ENCODE measurements at places on chromosomes 1 and 21.

DNA sequence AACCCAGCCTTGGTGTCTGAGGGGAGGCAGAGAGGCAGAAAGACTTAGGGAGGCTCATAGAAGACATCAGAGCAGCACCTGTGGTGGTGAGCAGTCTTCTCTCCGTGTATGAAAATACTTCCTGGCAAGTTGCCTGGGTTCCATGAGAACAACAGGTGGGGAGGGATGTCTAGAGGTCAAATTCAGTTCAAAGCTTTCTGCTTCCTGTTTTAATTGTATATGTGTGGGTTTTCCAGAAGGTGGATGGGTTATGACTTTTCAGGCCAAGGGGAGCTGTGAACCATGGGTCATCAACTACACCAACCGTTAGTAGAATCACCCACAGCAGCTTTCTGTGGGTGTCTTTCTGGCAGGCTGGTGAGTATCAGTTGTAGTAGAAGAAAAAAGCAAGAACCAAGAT is 4.1 kb upstream of the FCRL2 start:
- DNase-seq = no peak

GRCh38 chr1:39194398-39195051 is 10.0 kb upstream of the MACF1 start:
- DNase-seq = no peak

- no peak for DNase-seq
Observed at GRCh38 chr21:30620522-30620921, at the start of gene KRTAP20-4. Gene KRTAP20-4 (plus strand): TSS chr21:30620627.

DNA sequence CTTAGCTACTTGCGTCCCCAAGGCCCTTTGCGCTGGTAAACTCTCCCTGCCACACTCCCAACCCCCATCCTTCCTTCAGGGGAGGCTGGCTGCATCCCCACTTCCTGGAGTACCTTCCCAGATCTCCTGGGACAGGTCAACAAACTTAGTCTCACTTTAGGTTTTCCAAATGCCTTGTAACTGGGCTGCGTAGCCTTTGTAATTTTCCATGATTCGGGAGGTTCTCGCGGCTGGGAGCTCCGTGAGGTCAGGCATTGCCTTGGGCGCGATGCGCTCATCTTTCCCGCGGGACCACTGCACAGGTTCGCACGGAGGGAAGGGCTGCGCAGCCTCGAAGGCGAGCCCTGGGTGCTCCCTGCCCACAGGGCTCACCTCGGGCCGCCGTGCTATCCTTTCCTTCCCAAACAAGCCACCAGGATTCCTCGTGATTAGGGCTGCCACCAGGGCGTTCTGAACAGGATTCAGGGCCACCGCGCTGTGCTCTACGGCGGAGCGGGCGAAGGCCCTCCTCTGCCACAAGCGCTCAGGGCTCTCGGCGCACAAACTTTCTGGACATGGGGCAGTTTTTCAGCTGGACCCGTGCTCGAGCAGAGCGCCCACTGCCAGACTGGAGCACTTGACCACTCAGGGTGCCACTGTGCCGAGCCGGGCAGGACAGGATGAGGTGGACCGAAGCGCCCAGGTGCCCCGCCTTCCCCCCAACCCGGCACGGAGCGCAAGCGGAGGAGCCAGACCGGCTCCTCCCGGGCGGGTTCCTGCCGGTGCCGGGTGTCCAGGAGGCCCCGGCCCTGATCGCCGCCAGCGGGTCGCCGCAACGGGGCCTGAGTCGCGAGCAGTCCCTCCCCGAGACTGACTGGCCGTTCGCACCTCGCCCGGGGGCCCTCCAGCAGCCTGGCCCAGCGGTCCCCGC is 1.1 kb downstream of the TMPRSS2 start:
- DNase-seq = no peak

- DNase-seq = no peak
Observed at GRCh38 chr1:46552357-46553237, 1.1 kb upstream of the KNCN start.

DNA sequence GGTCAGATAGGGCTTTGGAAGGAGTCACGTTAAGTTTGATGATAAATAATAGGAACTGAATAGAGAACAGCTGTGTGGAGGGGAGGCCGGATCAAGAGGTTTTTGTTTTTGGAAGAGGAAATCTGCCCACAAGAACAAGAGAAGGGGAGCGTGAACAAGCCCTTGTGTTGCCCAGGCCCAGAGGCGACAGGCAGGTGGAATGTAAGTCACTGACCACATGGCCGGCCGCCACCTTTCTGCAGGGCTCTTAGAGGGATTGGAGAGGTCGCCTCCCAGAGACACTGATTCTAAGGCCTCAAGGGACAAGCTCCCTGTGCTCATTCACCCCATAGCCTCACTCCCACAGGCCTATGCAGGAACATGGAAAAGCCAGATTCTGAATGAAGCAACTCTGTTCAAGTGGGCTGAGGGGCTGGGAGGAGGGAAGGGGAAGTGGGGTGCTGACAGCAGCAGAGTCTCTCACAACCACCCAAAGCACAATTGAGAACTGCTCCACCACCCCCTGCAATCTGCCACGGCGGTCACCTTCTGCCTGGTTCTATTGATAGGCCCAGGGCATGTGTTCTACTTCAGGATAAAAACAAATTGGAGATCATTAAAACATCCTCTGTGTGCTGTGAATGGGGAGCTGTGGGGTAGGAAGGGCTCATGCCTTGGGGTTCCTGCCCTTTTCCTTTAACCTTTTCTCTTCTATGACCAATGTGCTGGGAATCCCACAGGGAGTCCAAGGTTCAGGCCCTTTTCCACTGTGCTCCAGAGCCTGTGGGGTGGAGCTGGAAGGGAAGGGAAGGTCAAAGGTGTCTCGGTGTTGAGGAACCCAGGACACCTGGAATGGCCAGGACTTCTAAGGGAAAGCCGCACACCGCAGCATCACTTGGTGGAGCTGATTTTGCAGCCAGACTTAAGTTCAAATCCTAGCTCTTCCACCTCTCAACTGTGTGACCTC is 63.3 kb upstream of the PARP1 start:
- peak; percentile 52 for DNase-seq

DNA sequence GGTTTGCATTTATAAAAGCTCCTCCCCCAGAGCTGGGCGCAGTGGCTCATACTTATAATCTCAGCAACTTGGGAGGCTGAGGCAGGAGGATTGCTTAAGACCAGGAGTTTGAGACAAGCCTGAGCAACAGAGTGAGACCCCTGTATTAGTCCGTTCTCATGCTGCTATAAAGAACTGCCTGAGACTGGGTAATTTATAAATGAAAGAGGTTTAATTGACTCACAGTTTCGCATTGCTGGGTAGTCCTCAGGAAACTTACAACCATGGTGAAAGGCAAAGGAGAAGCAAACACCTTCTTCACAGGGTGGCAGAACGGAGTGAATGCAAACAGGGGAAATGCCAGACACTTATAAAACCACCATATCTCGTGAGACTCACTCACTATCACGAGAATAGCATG is 52.5 kb downstream of the ZNF684 start:
- DNase-seq = no peak

DNA sequence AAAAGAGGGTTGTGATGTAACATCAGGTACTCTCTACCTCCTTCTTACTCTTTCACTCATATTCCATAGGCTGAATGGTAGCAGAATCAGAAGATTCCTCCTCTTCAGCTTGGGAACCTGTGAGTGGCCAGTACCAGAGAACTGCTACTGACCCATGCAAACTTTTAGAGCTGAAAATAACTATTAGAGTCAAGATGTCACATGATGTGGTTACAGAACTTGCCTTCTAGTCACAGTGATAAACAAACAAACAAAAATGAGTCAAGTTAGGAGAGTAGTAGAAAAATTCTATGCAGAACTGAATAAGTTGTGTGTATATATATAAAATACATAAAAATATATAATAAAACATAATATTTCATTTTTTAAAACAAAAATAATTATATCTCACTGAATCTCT is 47.6 kb upstream of the RGS1 start:
- DNase-seq = no peak

DNA sequence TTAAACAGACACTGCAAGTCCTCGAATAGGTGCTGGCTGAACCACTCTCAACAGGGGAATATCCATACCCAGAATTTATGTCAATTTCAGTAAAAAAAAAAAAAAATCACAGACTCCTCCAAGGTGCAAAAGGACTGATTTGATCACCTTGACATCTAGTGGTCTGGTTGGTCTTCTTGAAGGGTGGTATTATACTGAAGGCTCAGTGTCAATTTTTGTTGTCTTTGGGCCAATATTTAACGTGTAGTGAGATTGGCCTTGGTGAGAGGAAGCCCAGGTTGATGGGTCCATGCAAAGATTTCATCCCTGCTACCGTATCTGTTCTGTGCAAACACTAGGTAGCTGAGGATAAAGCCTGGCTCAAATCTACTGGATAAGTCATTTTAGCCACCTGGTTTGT is 4.0 kb upstream of the GBP5 start:
- no peak for DNase-seq

DNA sequence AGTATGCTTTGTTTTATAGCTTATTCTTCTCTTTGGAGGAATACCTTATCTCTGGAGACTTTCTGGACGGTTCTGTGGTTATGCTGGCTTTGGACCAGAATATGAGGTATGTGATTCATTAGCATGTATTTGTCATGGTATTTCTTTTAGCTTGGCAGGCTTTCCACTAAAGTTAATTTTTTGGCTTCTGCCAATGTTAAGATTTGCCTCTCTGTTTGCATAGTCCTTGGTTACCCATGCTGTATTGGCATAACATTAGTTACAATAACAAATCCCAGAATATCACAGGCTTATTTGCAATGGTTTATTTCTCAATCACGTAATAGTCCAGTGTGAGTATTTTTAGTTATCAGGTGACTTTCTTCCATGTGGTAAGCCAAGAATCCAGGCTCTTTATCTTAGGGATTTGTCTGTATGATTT is 9.7 kb downstream of the ZMPSTE24 start:
- DNase-seq = no peak

DNA sequence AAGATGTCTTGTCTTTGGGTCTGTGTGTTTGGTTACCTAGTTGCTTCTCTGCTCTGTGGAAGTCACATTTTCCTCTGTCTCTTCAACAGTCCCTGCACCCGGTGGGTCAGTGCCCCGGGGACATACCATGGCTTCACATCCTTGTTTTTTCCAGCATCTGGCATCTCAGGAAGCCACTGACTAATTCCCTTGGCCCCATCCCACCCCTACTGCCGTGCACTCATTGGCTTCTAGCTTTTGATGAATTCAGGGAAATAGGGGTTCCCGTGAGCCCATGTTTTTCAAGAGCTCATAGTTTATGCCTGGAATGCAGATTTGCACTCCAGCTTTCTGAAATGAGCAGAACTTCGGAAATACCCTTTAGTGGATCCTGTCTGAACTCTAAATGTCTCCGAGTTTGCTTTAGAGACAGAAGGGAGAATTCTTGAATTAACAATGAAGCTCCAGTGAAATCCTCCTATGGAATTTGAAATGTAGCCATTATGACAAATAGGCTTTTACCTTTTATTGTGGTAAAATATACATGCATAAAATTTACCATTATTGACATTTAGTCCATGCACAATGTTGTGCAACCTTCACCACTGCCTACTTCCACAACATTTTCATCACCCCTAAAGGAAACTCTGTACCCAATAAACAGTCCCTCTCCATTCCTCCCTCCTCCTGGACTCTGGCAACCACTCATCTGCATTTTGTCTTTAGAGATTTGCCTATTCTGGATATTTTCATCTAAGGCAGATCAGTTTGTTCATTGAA is 67.5 kb downstream of the CLIC6 start:
- no peak for DNase-seq

DNA sequence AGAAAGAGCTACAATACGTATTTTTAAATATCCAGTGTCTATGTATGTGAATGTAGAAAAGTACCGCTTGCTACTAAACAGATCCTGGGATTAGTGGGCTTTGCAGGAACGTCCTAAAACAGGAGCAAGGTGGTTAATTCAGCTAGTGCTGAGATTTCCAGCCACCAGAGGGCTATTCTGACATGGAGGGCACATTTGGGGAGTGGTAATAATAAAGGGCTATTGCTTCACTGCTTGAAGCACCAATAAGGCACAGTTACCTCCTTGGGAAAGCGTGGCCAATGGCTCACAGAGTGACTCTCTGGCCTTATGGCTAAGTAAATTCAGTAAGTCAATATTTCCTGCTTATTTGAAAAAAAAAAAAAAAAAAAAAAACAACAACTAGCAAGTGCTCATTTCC is 152.4 kb downstream of the GABPA start:
- DNase-seq = no peak

- peak; percentile 90 for DNase-seq
Observed at GRCh38 chr1:207336559-207337467, 15.3 kb downstream of the CD55 start.

- DNase-seq = no peak
Observed at GRCh38 chr1:203555511-203556046, 61.6 kb downstream of the OPTC start.

GRCh38 chr1:66981679-66982078 is 56.9 kb downstream of the MIER1 start:
- peak; percentile 11 for DNase-seq

GRCh38 chr1:113095790-113096455 is 22.9 kb downstream of the LRIG2 start:
- no peak for DNase-seq

GRCh38 chr1:93093332-93094006 is 14.4 kb downstream of the MTF2 start:
- no peak for DNase-seq

- DNase-seq = peak; percentile 76
Observed at GRCh38 chr1:9093091-9093490, 23.7 kb upstream of the SLC2A5 start.

DNA sequence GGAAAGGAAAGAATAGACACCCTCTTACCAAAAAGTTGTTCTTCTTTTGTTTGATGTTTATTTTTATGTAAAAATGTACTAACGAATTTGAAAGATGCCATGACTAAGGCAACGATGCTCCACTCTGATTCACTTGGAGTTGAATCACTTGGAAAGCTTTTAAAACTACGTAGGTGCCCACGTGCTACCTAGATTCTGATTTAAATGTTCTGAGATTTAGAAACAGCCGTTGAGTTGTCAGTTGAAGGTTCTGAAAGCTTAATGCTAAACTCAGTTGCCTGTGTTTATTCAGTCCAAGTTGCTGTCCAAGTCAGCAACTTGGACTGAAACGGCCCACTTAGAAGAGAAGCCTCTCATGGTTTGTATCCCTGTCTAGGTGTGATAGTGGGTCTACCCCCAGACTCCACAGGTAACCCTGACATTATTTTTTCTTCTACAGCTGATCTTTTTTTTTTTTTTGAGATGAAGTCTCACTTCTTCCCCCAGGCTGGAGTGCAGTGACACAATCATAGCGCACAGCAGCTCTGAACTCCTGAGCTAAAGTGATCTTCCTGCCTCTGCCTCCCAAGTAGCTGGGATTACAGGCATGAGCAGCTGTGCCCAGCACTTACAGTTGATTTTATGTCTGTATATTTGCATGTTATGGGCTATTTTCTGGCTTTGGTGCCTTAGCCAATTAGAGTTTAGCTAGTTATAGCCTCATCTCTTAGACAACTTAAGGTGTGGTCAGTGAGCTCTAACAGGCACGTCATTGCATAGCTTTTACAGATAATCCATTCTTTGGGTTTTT is 1.4 kb upstream of the VAMP4 start:
- DNase-seq = peak; percentile 27

DNA sequence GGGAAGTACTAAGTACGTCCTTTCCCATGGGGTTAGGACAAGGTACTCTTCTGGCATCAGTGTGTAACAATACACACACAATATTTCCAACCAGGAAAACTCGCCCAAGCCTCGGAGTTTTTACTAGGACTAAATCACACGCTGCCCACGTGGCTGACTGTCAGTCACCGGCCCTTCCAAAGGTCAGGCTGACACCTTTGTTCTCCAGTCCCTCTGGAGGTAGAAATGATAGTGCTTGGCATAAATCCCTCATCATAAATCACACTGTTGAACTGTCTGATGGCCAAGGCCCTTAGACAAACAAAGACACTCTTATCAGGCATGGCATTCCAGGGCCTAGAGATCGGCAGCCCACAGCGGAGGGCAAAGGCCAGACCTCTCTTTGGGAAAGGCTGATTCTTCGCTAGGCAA is 16.9 kb upstream of the SLAMF9 start:
- no peak for DNase-seq

- DNase-seq = no peak
Observed at GRCh38 chr21:31754708-31754960, 22.7 kb upstream of the SCAF4 start.

All from inflammatory macrophage treated with lipopolysaccharide for 1 hour (primary cell).